ENCODE measurements at places on chromosomes 3 and 15.

GRCh38 chr15:97929456-97930229 is 30.9 kb upstream of the ARRDC4 start:
- no peak for DNase-seq

DNA sequence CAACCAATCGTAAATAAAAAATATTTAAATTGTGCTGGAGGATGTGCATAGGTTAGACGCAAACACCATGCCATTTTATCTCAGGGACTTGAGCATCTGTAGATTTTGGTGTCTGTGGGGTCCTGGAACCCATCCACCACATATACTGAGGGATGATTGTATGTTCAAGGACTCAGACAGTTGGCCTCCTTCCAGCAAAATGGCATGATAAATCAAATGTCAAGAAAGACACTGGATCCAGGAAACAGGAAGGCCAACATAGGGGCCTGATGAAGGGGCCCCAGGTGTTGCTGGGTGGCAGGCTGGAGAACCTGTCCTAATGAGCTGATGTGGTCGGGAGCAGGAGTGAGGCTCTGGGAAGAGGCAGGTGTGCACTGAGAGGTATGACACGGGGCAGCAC is 289.5 kb downstream of the GABRG3 start:
- no peak for DNase-seq

DNA sequence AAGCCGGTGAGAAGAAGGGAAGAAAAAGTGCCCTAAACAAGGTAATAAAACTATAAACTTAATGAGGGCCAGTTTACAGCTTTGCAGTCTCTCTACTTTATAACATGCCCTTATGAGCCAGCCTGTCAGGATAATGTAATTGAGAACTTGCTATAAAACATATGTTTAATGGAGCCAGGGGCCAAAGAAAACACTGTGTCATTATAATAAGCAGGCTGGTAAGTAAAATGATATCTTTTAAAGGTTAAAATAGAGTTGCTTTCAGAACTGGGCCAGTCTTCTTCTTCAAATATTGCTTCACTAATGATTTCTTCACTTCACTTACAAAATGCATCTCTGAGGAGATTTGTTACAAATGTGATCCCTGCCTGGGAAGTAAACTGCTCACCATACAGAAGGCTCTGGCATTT is 192.5 kb downstream of the SHOX2 start:
- DNase-seq, result no peak

GRCh38 chr3:97996988-97997387 is 24.8 kb upstream of the RIOX2 start:
- DNase-seq, result no peak

DNA sequence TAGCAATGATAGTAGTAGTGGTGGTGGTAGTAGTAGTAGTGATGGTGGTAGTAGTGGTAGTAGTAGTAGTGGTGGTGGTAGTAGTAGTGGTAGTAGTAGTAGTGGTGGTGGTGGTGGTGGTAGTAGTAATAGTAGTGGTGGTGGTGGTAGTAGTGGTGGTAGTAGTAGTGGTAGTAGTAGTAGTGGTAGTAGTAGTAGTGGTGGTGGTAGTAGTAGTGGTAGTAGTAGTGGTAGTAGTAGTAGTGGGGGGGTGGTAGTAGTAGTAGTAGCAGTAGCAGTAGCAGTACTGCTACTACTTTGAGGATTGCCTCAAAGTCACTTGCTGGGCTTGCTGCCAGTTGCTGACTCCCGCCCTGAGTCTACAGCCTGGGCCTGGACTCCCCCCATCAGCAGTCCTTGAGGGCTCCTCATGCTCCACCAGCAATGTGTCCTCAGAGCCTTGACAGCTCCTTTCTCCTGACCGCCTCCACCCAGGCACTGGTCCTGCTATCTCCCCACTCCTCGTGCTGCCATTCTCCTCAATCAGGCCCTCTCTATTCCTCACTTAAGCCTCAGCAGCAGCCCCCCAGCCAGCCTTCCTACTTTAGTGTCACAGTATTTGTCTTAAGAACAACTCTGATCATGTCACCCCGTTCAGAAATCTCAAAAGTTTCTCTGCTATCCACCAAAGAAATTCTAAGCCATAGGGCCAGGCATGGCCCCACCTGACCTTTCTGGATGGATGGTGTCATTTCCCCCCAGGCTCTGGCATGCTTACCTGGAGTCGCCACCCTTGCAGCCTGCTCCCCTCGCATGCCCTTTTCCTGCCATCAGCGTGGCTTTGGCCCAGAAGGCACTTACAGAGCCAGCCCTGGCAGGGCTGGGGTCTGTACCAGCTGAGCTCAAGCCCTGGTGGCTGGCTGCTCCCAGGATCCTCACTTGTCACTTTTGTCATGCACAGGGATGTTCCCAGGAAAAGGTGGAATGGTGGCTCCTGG is 45.6 kb downstream of the DLEC1 start:
- DNase-seq, result no peak

DNA sequence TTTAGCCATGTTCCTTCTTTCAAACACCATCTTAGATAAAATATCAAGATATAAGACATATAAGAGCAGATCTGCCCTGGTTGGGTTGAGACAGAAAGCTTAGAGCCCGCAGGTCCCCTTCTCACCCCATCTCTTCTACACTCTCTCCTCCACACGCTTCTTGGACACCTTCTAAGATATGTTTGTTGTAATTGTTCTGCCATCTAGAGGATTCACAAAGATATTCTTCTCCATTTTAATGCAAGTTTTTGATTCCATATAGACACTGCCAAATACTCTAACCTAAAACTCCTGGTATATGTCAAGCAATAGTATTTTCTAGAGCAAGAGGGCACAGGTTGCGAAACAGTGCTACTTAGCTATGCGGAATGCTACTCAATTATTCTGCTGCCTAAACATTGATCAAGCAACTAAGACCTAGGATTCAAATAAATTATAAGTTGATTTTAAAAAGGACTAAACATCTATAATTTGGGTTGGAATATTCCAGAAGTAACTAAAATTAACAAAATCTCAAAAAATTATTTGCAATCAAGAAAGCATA is 6.8 kb downstream of the CHRM5 start:
- DNase-seq, result no peak

GRCh38 chr15:74620636-74621545 is 5.3 kb downstream of the CLK3 start:
- peak; percentile 70 for DNase-seq

- DNase-seq, result no peak
These were observed 218.7 kb upstream of the CHRNA7 start for GRCh38 chr15:31811641-31812040.

GRCh38 chr3:126083138-126083445 is 832 bp downstream of the SLC41A3 start:
- no peak for DNase-seq

GRCh38 chr15:99341786-99342185 is 90.5 kb downstream of the LRRC28 start:
- no peak for DNase-seq

GRCh38 chr3:167776066-167776685 is 40.7 kb downstream of the SERPINI1 start:
- no peak for DNase-seq

DNA sequence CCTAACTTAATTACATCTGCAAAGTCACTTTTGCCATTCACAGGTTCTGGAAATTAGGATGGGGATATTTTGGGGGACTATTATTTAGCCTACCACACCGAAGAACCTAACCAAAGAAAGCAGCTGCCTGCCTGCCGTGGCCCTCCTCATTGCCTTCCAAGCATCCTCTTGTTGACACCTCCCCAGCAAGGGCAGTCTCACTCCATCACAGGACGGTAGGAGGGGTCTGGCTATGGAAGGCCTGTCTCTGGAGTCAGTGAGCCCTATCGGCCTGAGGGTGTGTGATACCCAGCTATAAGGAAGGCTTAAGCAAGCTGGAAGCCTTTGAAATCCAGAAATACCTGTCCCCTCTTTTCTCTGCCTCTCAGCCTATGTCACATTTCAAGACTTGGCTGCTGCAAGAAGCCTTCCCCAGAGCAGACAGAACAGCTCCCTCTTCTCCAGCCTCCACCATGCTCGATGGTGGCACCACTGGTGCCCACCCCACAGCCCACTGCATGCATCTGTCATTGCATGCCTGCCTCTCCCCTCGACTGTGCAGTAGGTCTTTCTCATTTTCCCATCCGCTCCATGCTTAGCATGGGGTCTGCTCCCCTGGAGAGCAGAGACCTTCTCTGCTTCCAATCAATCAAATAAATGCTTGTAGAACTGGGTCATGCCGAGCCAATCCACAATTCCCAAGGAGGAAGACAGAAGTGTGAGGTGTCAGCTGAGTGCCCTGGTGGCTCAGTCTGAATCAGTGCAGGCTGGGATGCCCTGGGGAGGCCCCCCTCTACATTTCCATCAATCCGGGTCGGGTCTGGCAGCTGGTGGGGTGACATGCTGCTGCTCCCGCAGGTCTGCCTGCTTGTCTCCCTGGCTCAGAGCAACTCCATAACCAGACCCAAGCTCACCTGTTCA is 23.9 kb upstream of the LOXL1 start:
- no peak for DNase-seq

DNA sequence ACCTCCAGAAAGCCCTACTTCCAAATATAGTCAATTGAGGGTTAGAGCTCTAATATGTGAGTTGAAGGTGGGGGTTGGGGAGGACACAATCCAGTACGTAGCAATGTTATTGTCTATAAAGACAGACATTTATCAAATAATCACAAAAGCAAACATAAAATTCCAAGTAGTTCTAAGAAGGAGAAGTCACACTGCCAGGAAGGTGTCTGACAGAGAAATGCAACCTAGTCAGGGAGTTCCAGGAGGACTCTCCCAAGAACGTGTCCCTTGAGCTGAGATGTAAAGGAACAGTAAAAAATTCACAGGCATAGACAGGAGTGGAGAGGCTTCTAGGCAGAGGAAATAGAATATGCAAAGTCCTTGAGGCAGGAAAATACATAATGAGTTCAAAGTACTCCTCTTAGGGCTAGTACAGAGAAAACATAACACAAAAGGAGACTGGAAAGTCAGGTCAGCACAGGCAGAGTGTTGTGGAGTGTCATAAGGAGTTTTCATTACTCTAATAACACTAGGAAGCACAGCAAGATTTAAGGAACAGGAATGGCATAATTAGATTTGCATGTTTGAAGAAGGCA is 277.6 kb upstream of the STT3B start:
- DNase-seq, result no peak

DNA sequence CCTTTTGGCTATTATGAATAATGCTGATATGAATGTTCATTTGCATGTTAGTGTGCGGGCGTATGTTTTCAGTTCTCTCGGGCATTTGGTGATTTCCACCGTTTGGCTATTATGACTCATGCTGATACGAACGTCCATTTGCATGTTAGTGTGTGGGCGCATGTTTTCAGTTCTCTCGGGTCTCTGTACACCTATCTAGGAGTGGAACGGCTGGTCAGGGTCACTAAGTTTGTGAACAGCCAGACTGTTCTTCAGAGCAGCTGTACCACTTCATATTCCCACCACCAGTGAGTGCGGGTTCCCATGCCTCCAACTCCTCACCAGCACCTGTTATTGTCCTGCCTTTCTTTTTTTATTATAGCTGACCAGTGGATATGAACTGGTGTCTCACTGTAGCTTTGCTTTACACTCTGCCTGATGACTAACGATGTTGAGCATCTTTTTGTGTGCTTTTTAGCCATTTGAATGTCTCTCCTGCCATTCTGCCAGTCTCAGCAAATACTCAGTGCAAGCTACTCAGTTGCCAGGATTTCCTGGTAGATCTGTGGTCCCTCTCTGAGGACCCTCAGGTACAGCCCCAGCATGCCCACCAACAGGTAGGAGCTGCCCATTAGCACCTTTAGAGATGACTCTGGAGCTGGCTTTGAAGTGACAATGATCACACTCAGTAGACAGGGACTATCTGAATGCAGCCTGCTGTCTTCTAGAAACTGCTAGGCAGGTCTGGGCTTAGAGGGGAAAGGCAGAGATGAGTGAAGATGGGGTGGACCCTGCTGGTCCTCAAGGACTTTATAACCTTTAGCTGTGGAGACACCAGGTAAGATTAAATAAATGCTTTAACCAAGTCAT is 141.1 kb downstream of the XXYLT1 start:
- DNase-seq, result peak; percentile 25

Measured in activated T-cell treated with anti-CD3 and anti-CD28 coated beads for 48 hours (primary cell).